Fibroblast of mammary gland (primary cell): ENCODE measurements at places on chromosomes 3 and 15.

GRCh38 chr15:50884540-50884939 lies 23.9 kb upstream of the AP4E1 start:
- peak; percentile 35 for DNase-seq

- no peak for DNase-seq
These were observed 57.1 kb downstream of the SLC7A14 start for GRCh38 chr3:170528726-170529125.

DNA sequence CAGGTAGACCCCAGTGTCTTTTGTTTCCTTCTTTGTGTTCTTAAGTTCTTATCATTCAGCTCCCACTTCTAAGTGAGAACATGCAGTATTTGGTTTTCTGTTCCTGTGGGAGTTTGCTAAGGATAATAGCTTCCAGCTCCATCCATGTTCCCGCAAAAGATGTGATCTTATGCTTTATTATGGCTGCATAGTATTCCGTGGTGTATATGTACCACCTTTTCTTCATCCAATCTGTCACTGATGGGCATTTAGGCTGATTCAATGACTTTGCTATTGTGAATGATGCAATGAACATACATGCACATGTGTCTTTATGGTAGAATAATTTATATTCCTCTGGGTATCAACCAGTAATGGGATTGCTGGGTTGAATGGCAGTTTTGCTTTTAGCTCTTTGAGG lies 24.4 kb downstream of the MCCC1 start:
- no peak for DNase-seq

DNA sequence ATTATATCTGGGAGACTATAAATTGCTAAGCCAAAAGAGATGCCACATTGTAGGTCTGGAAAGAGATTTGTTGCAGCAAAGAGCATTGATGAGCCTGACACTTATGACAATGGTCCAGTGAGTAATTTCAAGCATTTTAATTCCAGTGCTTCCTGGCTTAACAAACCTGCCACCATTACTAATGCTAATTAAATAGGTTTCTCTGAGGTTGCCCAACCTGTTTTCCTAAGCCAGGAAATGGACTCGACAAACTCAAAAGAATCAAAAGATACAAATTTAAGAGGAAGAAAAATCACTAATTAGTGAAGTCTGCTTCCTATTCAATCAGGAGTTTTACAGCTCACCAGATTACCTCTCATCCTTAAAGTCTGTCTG lies 36.7 kb upstream of the CTDSPL start:
- no peak for DNase-seq

DNA sequence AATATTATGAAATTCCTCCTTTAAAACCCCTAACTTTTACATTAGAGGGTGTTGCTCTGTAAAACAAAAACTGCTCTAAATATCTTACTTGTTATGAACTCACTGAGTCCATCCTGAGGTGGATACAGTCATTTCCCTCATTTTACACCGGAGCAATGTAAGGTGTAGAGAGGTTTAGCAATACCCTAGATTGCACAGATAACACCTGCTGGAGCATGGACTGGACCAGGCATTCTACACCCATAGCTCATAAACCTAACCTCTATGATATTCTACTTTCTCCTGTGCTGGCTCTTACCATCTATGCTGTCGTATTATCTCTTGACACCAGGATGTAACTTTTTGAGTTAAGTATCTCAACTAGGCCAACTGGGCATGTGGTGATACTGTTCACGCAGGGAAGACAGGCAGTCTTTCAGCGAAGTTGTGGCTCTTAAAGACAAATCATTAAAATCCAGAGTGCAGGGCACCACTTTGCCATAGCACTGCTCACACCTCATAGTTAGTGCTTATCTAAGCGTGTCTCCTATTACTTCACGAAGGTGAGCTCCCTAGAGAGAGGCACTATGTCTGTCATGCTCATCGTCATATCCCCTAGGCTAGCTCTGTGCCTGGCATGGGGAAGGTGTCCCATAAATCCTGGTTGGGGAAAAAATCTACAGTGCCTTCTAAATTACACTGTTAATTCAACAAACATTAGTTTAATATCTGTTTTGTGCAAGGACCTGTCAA lies 100.1 kb upstream of the SLC2A2 start:
- no peak for DNase-seq

DNA sequence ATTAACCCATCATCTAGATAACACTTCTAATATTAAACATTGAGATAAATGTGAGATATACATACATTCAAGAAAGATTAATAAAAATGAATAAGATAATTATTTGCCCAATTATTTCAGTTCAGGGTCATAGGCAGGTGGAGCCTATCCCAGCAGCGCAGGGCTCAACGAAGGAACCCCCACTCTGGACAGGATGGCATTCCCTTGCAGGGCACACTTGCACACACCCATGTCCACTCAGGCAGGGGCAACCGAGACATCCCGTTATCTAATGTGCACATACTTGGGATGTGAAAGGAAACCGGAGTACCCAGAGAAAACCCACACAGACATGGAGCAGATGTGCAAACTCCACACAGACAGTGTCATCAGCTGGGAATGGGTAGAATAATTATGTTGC lies 175.4 kb upstream of the CMC1 start:
- DNase-seq: no peak

DNA sequence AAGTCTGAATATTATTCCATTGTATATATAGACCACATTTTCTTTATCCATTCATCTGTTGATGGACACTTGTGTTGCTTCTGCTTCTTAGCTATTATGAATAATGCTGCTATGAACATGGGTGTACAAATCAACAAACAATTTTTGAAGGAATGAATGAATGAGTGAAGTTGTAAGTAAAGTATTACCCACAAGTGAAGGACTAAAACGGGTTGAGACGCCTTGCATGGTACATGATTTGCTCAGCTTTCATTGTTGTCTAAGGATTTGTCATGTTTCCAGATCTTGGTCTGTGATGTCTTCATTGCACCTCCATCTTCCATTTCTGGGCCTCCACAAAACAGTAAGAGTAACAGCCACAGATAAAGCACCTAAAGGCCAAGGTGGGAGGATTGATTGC lies 20.5 kb downstream of the IFT122 start:
- no peak for DNase-seq
